ENCODE measurements at places on chromosomes 5 and 9.
A peak's percentile ranks its signal among the peaks of the same experiment; 100 is the strongest.

DNA sequence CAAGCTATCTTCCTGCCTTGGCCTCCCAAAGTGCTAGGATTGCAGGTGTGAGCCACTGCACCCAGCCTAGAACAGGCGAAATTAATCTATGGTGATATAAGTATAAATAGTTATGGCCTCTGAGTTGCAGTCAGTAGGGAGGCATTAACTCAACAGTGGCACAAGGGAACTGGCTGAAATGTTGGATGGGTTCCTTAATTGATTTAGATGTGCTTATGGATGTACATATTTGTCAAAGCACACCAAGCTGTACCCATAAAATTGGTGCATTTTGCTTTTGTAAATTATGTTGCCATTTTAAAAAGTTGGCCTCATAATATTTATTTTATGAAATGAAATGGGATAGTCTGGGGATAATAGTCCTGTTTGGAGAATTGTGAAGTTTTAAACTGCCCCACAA lies 36.8 kb upstream of the GLIPR2 start:
- DNase-seq: no peak

DNA sequence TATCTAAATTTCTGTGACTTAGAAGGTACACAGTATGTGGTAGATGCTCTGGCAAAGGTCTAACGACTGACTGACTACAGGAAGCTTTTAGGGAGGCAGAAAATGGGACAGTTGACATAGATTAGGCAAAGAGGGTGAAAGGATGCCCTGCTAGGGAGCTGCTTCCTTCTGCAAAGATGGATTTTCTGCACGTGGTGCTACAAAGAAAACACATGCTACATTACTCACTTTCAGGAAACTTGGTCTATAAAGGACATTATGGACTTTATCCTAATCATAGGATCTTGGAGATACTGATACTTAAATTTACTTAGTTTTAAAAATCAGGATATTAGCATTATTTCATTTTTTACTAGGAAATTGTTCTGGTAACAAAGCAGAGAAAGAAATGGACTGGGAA lies 405.8 kb upstream of the ADAMTS16 start:
- no peak for DNase-seq

GRCh38 chr9:2623288-2624050 lies 1.9 kb downstream of the VLDLR start:
- DNase-seq: peak; percentile 62

DNA sequence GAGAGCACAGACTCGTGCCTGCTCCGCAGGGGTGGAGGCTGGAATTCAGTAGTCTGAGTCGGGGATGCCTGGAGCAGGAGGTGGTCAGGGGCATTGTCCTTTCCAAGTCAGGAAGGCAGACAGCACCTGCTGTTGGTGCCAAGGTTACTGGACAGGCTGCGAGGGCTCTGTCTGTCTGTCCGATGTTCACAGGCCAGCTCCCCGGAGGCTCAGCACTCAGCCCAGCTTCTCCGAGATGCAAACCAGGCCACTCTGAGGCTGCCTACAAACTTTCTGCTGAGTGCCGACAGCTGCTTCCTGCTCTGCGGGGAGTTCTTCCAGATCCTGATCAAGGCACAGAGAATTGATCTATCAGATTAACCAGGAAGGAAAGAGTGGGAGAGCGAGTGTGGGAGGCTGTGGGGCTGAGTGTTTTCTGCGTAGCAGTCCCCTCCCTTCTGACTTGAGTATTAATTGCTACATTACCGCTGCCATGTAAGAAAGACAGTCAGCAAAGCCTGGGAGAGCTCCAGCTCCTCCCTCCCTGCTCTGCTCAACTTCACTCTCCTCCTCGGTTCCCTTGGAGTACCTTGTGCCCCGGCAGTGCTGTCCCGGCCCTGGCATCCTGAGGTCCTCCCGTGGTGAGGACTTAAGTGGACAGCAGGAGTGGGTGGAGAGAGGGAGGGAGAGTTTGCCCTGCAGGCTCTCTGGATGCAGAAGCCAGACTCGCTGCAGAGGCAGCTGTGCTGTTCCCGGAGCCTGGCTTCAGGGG lies 36.0 kb downstream of the KCNMB1 start:
- peak; percentile 29 for DNase-seq

- peak; percentile 34 for DNase-seq
Observed at GRCh38 chr5:142109331-142110045, 909 bp downstream of the NDFIP1 start.

DNA sequence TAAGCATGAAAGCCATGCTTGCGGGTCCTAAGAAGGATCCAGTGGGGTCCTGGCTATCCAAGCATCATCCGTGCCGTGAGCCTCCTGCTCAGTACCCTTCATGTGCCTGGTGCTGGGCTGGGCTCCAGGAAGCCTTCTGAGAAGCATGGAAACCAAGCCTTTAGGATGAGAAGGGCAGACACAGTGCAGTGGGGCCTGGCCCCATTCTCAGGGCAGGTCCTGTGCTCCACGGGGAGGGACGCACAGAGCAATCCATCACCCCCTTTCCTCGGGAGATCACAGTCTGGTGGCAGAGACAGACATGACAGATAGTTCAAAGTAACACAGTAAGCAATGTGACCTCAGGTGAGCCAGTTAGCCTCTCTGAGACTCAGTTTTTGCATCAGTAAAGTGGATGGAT lies 76.9 kb downstream of the RGS3 start:
- DNase-seq: no peak

DNA sequence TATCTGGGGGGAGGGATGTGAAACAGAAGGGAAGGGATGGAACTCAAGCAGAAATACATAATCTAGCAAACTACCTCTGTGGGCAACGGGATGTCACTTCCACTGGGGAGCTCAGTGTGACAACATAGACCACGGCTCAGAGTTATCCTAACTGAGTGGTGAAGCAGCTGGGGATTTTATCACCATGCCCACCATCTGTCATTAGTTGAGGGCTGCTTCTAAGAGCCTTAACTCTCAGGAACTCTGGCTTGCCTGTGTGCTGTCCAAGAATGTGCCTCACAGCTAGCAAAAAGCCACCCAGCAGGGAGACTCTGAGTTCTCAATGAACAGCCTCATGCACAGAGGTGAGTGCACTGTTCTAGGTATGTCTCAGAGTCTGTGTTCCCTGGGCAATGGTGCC lies 90.6 kb upstream of the CXCL14 start:
- DNase-seq: no peak

GRCh38 chr5:1792842-1793266 lies 6.8 kb downstream of the MRPL36 start:
- peak; percentile 83 for DNase-seq

- DNase-seq: no peak
Observed at GRCh38 chr5:133732536-133732935, 120.2 kb upstream of the FSTL4 start.

GRCh38 chr9:137317021-137317717 lies 15.1 kb upstream of the NRARP start:
- no peak for DNase-seq

DNA sequence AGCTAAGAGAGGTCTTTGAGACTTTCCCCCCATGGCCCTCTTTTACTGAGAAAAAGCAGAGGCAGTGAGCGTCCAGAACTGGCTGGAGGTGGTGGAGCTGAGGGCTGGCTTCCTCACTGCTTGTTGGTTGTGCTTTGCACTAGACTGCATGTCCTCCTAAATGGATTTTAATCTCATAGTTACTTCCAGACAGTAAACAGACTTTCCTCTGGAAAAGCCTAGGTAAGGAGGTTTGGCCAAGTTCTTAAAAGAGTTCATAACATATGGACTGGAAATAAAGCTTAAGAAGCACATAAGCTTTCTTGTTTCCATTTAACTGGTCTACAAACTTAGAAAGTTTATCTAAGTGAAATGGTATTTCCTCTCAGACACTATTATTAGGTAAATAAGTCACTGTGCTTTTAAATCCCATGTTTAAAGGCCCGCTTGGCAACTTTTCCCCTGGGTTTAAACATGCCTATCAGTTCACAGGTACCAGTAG lies 2.0 kb downstream of the ASPN start:
- peak; percentile 38 for DNase-seq

- no peak for DNase-seq
Observed at GRCh38 chr5:103927739-103928138, 365.1 kb upstream of the NUDT12 start.

DNA sequence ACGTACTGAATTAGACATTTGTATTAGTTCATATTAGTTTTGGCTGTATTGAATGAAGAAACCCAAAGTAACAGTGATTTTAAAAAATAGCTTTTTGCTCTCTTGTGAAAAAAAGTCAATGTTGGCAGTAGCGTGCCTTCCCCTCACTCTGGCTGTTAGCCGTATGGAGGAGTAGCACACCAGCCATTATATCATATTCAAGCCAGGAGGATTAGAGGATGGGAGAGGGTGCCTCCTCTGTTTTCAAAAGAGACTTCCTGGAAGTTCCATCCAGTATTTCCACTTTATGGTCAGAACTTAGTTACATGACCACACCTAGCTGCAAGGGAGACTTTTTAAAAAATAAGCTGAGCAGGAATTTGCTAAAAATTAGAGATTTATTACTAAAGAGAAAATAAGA lies 41.2 kb downstream of the GPR21 start:
- no peak for DNase-seq

DNA sequence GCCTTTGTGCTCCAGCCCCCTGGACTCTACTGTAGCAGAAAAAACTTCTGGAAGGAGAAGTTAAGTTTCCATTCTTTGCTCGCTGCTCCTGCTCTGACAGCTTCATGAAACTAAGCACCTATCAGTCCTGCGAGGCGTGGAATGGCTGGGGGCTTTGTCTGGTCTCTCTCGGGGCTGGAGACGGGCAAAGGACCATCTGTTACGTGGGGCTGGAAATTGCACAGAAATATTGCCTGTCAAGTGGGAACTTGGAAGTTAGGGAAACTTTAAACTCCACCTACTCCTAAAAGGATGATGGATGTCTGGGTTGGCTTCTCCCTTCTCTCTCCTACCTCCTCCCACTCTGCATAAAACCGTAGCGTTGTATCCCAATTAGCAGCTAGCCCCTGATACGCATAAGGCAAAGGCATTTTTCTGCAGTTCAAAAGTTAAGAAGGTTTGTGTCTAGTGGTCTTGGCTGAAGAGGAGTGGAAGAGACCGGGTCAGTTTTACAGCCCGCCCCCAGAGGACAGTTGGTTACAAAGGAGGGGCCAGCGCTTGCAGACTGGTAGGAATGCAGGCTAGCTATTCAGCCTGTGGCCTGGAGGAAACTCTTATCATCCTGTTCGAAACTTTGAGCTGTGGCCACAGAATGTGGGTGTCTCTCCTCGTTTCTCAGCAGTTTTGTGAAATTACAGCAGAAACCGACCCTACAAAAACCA lies 1.3 kb downstream of the FBXL7 start:
- peak; percentile 84 for DNase-seq

DNA sequence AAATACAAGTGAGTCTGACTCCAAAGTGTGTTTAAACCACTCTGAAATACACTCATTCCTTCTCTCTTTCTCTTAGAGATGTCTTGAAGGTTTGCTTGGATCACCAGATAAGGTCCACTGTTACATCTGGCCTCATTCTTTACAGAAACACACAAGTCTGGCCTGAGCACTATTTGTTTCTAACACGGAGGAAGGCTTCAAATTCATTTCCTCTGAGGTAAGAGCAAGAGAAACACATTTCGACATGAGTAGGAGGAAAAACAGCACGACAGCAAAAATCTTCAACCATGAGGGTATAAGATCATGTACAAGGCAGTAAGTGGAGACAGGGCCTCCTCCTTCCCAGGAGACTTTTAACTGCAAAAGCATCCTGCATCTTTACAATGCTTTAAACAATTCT lies 8.0 kb downstream of the SIL1 start:
- DNase-seq: peak; percentile 94

- DNase-seq: no peak
Observed at GRCh38 chr9:89649039-89649691, 44.4 kb downstream of the GADD45G start.

DNA sequence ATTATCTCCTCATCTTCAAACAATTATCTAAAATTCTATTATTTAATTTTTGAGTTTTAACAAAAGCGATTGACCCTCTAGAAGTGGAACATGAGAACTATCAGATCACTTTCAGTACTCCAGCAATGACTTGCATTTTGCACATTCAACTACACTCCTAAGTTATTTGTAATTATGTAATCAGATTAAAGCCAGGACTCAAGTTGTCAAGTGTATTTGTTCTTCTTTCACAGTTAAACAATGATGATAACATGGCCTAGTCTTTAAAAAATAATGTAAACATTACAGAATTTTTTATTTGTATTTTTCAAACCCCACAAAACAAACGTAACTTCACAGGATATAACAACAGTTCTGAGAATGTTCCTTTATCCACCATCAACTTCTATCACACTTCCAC lies 2148.9 kb upstream of the ACO1 start:
- no peak for DNase-seq

- peak; percentile 82 for DNase-seq
Observed at GRCh38 chr9:92242260-92243136, 51.0 kb downstream of the IARS1 start.

- no peak for DNase-seq
Observed at GRCh38 chr9:111298111-111298510, 31.9 kb downstream of the OR2K2 start.

DNA sequence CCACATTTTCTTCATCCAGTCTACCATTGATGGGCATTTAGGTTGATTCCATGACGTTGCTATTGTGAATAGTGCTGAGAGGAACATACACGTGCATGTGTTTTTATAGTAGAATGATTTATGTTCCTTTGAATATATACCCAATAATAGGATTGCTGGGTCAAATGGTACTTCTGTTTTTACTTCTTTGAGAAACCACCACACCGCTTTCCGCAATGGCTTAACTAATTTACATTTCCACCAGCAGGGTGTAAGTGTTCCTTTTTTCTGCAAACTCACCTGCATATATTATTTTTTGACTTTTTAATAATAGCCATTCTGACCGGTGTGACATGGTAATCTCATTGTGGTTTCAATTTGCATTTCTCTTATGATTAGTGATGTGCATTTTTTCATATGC lies 82.2 kb upstream of the RFX3 start:
- no peak for DNase-seq

- no peak for DNase-seq
Observed at GRCh38 chr9:98427491-98427890, 172.0 kb upstream of the TBC1D2 start.

DNA sequence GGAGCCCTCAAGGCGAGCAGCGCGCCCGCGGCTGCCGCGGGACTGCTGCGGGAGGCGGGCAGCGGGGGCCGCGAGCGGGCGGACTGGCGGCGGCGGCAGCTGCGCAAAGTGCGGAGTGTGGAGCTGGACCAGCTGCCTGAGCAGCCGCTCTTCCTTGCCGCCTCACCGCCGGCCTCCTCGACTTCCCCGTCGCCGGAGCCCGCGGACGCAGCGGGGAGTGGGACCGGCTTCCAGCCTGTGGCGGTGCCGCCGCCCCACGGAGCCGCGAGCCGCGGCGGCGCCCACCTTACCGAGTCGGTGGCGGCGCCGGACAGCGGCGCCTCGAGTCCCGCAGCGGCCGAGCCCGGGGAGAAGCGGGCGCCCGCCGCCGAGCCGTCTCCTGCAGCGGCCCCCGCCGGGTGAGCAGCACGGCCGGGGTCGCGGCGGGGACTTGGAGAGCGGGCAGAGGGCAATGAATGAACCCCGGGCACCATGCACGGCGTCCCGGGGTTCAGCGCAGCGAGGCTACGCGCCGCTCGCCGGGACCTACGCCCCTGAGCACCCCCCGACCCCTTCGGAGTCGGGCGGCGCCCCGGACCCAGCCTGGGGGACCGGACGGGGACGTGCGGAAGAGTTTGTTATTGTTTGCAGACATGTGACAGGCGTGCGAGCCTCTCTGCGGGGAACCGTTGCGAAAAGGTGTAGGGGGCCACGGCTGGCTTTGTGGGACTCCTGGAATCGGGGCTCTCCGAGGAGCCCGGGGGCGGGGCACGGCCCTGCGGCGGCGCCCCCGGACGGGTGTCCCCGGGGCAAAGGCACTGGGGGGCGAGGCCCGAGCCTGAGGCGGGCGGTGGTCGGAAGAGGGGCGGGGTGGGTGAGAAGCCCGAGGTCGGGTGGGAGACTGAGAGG lies 553 bp downstream of the MAP3K1 start:
- DNase-seq: peak; percentile 42

- peak; percentile 18 for DNase-seq
Observed at GRCh38 chr5:42621662-42622061, 135.0 kb upstream of the CCDC152 start.

All from fibroblast of pulmonary artery (primary cell).